D341Med (cell line): ENCODE measurements at places on chromosomes 1 and 21.

DNA sequence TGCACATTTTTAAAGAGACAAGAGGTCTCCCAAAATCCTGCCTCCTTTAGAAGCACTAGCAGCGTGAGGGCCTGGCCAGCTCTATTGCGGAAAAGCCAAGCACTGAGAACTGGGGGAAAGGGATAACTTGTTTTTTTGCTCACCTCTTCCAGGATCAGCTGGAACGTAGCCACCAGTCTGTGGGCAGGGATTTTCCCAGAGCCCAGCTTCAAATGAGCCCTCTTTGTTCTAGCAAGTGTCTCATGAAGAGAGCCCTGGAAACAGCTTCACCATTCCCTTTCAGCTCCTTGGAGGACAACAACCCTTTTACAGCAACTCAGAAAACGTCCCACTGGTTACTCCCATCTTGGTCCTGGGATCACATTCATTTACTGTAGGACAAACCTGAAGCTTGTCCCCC, 195.4 kb downstream of the LMX1A start:
- no peak for DNase-seq

- peak; percentile 56 for DNase-seq
Observed at GRCh38 chr1:46487818-46488218, 1.8 kb upstream of the DMBX1 start.

GRCh38 chr1:24566236-24566867, 10.5 kb downstream of the NCMAP start:
- DNase-seq = no peak

GRCh38 chr1:23122023-23122748, 46.5 kb downstream of the LUZP1 start:
- DNase-seq = no peak

- DNase-seq = no peak
Observed at GRCh38 chr1:187481581-187482148, 652.9 kb downstream of the PLA2G4A start.

DNA sequence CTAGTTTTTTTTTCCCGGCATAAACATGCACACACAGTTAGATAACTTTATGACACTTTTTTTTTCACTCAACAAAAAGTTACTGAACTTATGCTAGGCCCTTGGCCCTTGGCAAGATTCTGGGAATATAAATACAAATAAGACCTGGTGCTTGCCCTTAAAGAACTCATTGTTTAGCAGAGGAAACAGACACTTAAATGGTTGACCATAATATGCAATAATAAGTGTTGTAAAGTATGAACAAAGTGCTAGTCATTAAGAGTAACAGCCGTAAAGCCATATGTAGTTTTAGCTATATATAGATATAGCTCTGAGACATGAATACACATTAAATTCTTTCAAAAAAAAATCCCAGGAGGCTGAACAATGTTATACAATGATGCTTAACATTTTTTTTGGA, 198.3 kb downstream of the CYYR1 start:
- DNase-seq = no peak

GRCh38 chr1:158978730-158979129, 31.0 kb upstream of the IFI16 start:
- no peak for DNase-seq

- DNase-seq = no peak
Observed at GRCh38 chr1:221022331-221022730, 143.1 kb downstream of the HLX start.

- DNase-seq = no peak
Observed at GRCh38 chr1:58451560-58452191, 94.8 kb downstream of the OMA1 start.
